ENCODE measurements at places on chromosomes 7 and 10. TPM values are rescaled to one million over a fixed set of nuclear protein-coding genes. Genes with fewer than 3 reads are reported as not detected.
A peak's percentile ranks its signal among the peaks of the same experiment; 100 is the strongest.

- H3K27me3 ChIP-seq: peaks cover 81% of the 10 kb centered on the region
- H3K4me3 ChIP-seq: peak overlapping the region; percentile 55
- H3K27ac ChIP-seq: no peak overlapping the region
- DNase-seq: peak; percentile 93
- H3K36me3 ChIP-seq: no peaks in the 10 kb centered on the region
Observed at GRCh38 chr10:129968853-129969183, 4.7 kb upstream of the EBF3 start.

DNA sequence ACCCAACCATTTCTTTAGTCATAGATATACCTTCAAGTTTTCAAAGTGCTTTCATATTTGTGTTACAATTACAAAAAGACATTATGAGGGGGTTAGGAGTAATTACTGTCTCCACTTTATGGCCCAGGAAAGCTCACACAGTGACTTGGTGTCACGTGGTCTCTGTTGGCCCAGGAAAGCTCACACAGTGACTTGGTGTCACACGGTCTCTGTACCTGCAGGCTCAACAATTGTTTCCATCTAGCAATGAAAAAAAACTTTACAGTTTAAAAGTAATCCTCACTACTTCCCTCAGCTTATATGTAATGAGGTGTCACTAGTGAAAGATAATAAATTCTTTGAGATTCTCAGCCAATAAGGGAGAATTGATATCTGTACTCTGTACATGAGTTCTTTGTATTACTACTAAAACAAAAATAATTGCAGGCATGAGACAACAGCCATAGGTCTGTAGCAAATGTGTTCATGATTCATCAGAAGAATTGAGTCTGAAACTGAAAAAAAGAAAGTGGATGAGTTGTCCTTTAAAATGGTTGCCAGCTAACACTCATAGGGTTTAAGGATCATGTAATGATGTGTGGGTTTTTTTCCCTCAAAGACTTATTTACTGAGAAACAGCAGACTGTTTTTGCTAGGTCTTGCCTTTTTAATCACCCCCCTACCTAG is 10.9 kb downstream of the OGDH start:
- no peak for DNase-seq
- H3K27me3 ChIP-seq: no peaks in the 10 kb centered on the region
- H3K4me3 ChIP-seq: no peak overlapping the region

MRLN gene
- 0.21 TPM for polyA plus RNA-seq

DNA sequence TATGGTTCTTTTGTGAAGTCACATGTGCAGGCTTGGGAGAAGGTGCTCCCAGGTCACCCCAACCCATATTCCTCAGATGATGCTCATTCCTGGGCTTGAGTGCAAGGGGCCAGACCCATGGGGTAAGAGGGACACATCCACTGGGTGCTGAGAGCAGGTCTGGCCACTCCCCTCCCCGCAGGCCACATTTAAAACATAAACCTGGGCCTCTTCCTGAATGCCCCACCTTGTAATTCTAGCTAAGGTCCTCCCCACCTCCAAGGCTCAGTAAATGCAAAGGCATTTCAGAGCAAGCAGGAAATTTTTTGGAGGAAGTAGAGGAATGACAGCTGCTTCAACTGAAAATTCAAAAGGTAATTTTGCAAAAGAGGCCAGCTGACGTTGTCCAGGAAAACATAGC is 172.5 kb downstream of the ARHGAP21 start:
- DNase-seq: no peak
- H3K27ac ChIP-seq: no peak overlapping the region
- no peak overlapping the region for H3K4me3 ChIP-seq
- H3K4me1 ChIP-seq: peaks cover 7% of the 10 kb centered on the region

- no peak overlapping the region for H3K27ac ChIP-seq
- peaks cover 13% of the 10 kb centered on the region for H3K4me1 ChIP-seq
- DNase-seq: no peak
Observed at GRCh38 chr7:22587322-22587721, 87.3 kb upstream of the STEAP1B start.

Measured in H1 (cell line).